Left cardiac atrium (tissue), 4 donors: ENCODE measurements at places on chromosomes 3 and 15. TPM values are rescaled to one million over a fixed set of nuclear protein-coding genes. Genes with fewer than 3 reads are reported as not detected.

Gene SLC30A4
- total RNA-seq, result 5.0 TPM

- no peak for DNase-seq
Observed at GRCh38 chr15:66938114-66938830, 127.1 kb upstream of the SMAD3 start.

Gene AMOTL2
- 59.3 TPM for total RNA-seq

Gene NDN
- total RNA-seq, result 34.8 TPM

DNA sequence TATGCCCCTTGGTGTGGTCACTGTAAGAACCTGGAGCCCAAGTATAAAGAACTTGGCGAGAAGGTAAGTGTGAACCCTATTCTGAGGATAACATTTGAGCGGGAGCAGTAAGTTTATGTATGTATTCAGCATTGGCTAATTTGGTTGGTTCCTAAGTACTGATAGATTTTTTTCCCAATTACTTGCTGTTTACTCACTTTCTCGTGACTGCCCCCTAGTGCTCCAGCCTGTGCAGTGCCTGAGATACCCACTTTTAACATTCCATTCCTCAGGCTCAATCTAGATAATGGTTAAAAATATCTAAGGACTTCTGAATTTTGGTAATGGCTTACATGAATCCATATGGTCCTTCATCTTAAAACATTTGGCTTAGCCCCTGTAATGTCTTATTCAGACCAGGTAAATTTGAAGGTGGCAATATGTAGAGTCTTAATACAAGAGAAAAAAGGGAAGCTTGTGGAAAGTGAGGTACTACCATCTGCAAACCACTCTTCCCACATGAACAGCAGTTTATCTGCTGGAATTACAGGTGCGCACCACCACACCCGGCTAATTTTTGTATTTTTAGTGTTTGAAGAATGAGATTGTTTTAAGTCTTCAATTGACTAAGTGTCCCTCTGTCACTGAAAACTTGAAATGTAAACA is 7.1 kb downstream of the ELL3 start:
- peak; percentile 59 for DNase-seq

- DNase-seq, result no peak
Observed at GRCh38 chr15:70268698-70269251, 171.1 kb upstream of the TLE3 start.

- no peak for DNase-seq
Observed at GRCh38 chr3:188165596-188165995, 11.6 kb downstream of the LPP start.

Gene PPARG
- total RNA-seq, result 40.1 TPM

Gene ZPLD1
- 0.34 TPM for total RNA-seq

DNA sequence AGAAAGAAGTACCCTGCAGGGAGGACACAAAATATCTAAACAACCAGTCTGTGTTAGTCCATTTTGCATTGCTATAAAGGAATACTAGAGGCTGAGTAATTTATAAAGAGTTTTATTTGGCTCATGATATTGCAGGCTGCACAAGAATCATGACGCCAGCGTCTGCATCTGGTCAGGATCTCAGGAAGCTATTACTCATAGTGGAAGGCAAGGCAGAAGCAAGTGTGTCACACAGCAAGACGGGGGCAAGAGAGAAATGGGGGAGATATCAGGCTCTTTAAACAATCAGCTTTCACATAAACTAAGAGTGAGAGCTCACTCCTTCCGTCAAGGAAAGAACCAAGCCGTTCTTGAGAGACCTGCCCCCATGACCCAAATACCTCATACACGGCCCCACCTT is 614.8 kb downstream of the ZIC1 start:
- DNase-seq, result no peak
